ENCODE measurements at places on chromosomes 11 and 22.

- H3K4me1 ChIP-seq, result no peaks in the 10 kb centered on the region
- DNase-seq, result no peak
- H3K27me3 ChIP-seq, result no peaks in the 10 kb centered on the region
- H3K36me3 ChIP-seq, result peaks cover 3% of the 10 kb centered on the region
- no peak overlapping the region for H3K27ac ChIP-seq
Observed at GRCh38 chr22:19398206-19398605, 33.3 kb downstream of the HIRA start.

GRCh38 chr11:114290503-114291235 is 5.5 kb upstream of the NNMT start:
- H3K4me1 ChIP-seq, result no peaks in the 10 kb centered on the region
- no peak overlapping the region for H3K4me3 ChIP-seq
- H3K27ac ChIP-seq, result no peak overlapping the region
- H3K27me3 ChIP-seq, result peaks cover 14% of the 10 kb centered on the region

DNA sequence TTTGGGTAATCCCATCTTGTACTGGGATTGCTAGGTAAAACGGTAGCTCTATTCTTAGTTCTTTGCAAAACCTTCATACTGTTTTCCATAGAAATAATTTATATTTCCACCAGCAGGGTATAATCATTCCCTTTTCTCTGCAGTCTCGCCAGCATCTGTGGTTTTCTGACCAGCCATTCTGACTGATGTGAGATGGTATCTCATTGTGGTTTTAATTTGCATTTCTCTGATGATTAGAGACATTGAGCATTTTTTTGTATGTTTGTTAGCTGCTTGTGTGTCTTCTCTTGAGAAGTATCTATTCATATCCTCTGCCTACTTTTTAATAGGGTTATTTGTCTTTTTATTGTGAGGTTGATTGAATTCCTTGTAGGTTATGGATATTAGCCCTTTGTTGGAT is 220.9 kb downstream of the PGR start:
- H3K27me3 ChIP-seq, result no peaks in the 10 kb centered on the region
- no peaks in the 10 kb centered on the region for H3K4me1 ChIP-seq
- no peak overlapping the region for H3K4me3 ChIP-seq
- H3K27ac ChIP-seq, result no peak overlapping the region
- H3K36me3 ChIP-seq, result no peaks in the 10 kb centered on the region
- DNase-seq, result no peak

DNA sequence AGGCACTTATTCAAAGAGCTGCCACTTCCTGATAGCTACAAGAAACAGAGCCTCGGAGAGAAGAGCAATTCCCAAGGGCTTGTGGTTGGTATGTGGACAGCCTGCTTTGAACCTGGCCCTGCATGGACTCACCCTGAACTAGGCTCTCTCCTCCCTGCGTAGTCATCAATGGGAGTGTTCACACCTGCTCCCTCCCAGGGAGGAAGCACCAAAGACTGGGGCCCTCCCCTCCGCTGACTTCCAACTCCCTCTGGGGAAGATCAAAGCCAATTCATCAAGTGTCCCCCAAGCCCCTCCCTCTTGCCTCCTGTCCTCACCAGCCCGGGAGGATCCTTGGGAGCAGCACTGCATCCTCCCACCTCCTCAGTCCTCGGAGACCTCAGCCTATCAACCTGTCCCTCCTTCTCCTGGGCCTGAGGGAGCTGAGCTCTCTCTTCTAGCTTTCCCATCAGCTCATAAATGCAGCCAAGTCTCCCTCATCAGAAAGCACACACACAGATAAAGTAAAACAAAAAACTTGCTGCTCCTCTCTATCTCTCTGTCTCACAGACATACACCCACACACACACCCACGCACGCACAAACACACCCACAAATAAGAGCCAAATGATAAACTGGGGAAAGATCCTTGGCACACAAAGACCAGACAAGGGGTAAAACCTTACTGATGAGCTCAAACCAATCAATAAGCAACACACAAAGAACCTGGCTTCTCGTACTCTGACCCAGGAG is 3.3 kb downstream of the A4GALT start:
- no peak overlapping the region for H3K27ac ChIP-seq
- no peaks in the 10 kb centered on the region for H3K36me3 ChIP-seq
- DNase-seq, result no peak
- H3K4me1 ChIP-seq, result peaks cover 18% of the 10 kb centered on the region
- H3K4me3 ChIP-seq, result no peak overlapping the region

- H3K27me3 ChIP-seq, result peaks cover 30% of the 10 kb centered on the region
- DNase-seq, result no peak
- H3K36me3 ChIP-seq, result no peaks in the 10 kb centered on the region
- no peak overlapping the region for H3K27ac ChIP-seq
Observed at GRCh38 chr11:113134626-113135025, 173.4 kb downstream of the NCAM1 start.

DNA sequence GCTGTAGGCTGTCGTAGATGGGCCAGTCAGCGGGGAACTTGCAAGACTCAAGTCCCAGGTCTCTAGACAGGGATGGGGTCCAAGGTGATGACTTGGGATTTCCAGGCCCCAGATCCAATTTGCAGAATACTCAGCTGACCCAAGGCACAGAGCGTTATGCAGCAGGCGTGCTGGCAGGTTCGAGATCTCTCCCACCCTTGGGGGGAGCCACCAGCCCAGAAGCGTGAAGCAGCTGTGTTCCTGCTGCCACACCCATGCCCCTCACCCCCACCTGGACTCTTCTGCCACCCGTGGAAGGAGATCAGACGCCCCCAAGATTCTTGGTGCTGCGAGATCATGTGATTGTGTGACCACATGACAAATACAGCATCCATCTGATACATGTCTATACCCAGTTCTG is 142.6 kb downstream of the BRD1 start:
- DNase-seq, result no peak
- H3K36me3 ChIP-seq, result no peaks in the 10 kb centered on the region
- H3K27me3 ChIP-seq, result peaks cover 7% of the 10 kb centered on the region
- no peak overlapping the region for H3K4me3 ChIP-seq

Measured in activated naive CD8-positive, alpha-beta T cell treated with anti-CD3 and anti-CD28 coated beads for 36 hours (primary cell).